Stimulated activated CD8-positive, alpha-beta memory T cell treated with anti-CD3 and anti-CD28 coated beads, Interleukin-4, amount 100 ng/mL, for 1 hour (primary cell): ENCODE measurements at places on chromosomes 13 and 19.

GRCh38 chr13:40247845-40248244 is 418.6 kb downstream of the FOXO1 start:
- DNase-seq: no peak

DNA sequence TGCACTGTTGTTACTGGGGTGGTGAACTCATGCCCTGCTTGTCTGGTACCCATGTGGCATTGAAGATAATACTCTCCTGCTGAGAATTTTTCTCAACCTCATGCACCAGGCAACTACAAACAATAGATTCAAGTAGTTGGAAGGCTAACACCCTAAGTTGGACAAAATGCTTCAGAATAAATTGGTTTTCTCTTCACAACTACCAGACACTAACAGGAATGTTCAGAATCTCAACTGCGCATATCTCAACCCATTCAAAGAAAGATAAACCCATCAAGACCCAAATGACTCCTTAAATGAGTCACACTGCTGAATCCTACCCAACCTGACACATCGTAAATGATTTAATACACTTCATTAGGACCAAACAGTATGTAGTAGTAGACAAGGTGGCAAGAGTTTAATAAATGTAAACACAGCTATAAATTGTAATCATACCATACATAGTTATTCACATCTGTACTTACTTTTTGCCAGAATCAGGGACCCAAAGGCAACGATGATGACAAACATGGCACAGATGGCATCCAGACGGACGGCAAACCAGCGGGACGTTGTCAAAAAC is 227.4 kb downstream of the ABCC4 start:
- DNase-seq: no peak

DNA sequence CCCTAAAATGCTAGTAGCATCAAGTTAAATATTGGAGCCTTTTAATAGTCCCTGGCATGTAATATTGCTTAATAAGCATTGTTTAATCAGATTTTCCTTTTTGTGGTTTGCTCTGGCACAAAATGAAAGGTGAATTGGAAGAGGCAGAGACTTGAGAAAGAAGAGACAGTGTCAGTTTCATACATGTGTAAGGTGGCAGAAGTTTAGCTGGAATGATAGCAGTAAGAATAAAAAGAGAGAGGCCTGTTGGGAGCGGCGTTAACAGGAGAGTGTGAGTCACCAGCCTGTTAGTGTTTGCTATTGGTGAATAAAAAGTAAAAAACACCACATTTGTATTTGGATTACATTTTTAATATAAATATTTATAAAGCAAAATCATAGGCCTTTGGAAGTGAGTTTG is 145.3 kb downstream of the PDS5B start:
- DNase-seq: no peak

GRCh38 chr13:43933378-43933777 is 53.7 kb downstream of the LACC1 start:
- DNase-seq: no peak

DNA sequence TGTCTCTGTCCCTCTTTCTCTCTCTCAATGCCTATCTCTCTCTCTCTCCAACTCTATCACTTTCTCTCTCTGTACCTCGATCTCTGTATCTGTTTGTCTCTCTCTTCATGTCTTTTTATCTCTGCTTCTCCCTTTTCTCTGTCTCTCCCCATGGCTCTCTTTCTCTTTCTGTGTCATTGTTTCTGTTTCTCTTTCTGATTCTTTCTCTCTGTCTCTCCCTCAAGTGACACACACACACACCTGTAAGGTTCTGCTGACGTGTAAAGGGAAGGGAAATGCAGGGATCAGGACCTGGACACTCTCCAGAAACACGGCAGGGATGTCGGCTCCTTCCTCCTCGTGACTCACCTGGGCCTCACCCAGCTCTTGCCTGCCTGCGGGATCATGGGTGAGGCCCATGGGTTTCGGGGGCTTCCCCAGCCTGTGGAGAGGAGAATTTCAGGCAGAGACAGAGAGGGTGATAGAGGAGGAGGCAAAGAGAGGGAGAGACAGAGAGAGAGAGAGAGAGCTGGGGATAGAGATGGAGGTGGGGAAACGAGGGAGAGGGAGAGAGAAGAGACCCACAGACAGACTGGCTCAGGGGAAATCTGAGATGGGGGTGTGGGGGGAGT is 5.4 kb upstream of the PLAUR start:
- no peak for DNase-seq

- DNase-seq: no peak
Observed at GRCh38 chr19:9523885-9524474, 14.5 kb downstream of the ZNF426 start.

GRCh38 chr19:18612051-18612771 is 459 bp upstream of the TMEM59L start:
- DNase-seq: no peak

DNA sequence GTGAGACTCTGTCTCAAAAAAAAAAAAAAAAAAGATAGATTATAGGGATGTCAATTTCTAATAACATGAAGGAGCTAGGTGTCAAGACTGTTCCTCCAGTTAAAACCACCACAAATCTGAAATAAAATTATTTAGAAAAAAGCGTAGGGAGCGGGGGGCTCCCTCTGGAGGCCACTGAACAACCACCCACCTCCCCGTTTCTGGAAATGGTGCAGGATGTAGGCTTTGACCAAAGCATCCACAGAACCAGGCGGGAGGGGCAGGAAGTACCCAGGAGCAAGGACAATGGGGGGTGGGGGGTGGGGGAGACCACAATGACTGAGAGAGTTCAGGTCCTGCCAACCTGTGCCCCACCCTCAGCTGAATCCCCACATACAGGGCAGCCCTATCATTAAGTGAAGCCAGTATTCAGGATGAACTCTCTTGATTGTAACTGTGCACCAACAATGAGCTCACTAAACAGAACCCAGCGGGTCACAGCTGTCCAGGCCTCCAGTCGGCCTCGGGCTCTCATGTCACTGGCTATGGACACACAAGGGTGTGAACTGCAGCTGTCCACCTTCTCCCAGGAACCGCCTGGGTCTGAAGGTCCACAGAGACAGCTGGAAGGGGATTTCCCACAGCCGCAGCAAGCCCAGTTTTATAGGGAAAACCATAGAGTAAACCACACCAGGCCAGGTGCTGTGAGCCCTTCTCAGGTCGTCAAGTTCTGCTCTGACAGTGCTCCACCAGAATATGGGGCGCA is 6.6 kb downstream of the ZSCAN18 start:
- no peak for DNase-seq

GRCh38 chr19:50451223-50451534 is 18.5 kb downstream of the MYBPC2 start:
- no peak for DNase-seq

DNA sequence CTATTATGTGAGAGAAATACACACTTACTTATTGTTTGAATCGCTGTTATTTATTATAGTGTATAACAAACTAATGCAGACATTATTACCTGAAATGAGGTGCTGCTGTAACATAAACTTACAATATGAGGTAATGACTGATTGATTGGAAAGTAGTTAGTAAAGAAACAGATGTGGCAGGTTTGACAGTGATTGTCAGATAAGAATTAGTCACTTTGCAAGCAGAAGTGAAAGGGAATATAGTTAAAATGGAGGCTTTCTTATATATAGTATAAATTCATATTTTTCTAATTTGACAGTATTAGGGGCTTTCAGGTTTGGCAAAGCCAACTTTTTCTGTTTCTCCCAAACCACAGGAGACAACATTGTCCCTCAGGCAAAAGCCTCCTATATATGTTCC is 20.6 kb downstream of the MIR17HG start:
- no peak for DNase-seq

DNA sequence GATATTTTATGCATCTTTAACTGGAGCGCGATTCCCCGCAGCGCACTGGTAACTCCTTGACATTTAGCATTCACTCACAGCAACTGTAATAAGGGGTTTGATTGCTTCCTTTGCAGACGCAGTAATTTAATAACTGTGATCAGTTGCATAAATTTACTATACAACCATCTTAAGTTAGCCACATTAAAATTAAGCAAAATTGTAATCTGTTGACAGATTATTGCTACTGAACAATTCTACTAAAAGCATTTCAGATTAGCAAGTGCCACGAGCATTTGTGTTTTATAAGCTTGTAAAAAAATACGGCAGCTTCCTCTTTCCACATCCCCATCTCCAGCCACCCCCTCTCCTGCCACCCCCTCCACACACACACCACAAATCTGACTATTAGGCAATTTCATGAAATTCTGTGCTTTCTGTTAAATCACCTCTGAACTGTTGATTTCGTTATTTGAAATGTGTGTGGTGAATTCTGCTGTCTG is 44.4 kb downstream of the TSHZ3 start:
- DNase-seq: no peak

DNA sequence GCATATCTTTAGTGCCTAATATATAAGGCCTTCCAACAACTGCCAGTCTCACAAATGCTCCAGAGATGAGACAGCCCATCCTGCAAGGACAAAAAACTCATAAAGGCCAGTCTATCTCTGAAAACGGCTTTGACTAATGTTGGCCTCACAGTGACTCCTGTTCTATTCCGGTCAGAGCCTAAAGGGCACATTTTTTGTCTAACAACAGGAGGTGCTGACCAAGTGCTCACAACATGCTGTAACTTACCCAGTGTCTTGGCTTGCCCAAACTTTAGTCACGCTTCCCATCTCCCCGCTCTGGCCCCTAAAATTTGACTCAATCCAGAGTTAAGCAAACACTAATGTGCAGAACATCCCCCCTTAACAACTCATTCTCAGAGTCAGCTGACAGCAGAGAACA is 1411.2 kb upstream of the MIR17HG start:
- no peak for DNase-seq

DNA sequence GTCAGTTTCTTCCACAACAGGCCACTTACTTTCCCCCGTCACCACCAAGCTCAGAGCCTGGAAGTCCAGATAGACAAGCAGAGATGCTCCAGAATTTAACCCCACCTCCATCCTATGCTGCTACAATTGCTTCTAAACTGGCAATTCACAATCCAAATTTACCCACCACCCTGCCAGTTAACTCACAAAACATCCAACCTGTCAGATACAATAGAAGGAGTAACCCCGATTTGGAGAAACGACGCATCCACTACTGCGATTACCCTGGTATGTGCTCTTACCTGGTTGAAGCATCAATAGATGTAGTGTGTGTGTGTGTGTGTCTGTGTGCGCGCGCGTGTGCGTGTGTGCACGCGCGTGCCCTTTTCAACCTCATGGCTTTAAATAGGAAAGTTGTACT is 3.7 kb downstream of the KLF5 start:
- no peak for DNase-seq

DNA sequence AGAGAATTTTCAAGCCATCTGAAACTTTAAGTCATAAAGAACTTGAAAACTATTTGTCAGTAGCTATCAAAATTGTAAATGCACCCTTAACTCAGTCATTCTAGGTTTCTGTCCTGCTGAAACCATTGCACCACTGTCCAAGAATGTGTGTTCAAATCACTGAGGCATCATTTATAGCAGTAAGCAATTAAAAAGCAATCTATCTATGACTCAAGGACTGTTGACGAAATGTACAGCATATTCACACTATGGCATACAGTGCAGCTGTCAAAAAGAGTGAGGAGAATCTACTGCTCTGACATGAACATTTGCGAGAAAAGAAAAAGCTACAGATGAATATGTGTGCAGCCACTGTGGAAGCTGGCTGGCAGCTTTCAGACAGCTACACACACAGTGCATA is 71.2 kb downstream of the ING1 start:
- DNase-seq: no peak

DNA sequence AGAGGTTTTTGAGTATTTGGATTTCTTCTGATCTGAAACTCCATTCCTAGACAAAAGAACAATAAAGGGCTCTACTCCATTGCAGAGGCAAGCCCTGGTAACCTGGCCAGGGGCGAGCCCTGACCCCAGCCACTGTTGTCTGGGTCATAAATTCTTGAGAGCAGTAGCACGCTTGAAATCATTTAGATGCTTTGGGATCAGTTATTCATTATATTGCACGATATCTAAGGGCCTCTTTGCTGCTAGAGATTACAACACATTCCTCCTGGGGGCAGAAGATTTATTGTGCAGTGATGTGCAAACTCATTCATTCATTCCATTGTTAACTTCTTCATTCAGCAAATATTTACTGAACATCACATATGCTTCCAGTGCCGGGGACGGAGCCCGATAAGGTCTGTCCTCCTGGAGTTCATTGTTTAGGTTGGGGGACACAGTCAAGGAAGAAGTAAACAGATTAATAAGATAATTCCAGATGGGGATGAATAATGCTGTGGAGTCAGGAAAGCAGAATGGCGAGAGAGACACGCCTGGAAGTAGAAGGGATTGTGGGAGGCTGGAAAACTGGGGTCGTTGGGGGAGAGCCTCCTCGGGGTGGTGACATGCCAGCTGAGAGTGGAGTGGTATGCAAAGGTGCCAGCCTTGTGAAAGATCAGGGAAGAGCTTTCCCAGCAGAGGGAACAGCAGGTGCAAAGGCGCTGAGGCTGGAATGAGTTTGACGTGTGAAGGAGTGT is 34.9 kb downstream of the SIPA1L3 start:
- DNase-seq: no peak

GRCh38 chr19:46376241-46377153 is 29.6 kb downstream of the PPP5C start:
- DNase-seq: no peak

DNA sequence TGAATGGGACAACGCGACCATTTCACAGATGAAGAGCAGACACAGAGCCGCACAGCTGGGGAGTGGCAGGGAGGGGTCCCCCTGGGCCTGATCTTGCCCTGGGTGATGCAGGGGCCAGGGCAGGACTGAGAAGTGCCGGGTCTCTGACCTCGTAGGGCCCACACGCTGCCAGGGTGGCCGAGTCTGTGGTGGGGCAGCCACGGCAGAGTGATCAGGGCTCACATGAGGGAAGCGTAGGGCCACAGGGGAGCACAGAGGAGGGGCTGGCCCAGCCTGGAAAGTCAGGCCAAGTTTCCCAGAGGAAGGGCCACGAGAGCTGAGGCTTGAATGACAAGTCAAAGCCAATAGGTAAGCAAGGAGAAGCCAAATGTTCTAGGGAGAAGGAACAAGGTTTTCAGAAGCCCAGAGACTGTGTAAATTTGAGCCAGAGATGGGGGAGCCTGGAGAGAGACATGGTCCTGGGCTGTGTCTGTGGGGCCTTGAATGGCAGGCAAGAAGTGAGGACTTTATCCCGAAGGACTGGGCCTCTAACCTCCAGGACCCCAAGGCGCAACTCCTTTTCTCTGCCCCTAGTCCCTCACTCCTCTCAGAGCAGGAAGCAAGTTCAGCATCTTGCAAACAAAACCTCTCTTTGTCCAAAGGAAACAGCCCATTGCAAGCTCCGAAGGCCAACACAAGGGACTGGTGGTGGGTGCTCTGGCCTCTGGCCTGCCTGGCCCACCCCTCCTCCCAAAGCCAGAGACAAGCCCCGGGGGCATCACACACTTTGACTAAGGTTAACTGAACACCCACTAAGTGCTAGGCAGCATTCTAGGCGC is 31.7 kb upstream of the FXYD3 start:
- no peak for DNase-seq

GRCh38 chr19:33199441-33200265 is 5.5 kb downstream of the LRP3 start:
- no peak for DNase-seq

GRCh38 chr13:32261567-32261966 is 53.6 kb downstream of the ZAR1L start:
- DNase-seq: no peak
